Immature natural killer cell (primary cell): ENCODE measurements at places on chromosomes 4 and X.

- H3K4me3 ChIP-seq, result no peak overlapping the region
- no peak overlapping the region for H3K27ac ChIP-seq
- H3K27me3 ChIP-seq, result peaks cover 4% of the 10 kb centered on the region
- no peak for DNase-seq
- H3K4me1 ChIP-seq, result no peaks in the 10 kb centered on the region
Measured at GRCh38 chr4:156976147-156976546, 4.5 kb upstream of the PDGFC start.

DNA sequence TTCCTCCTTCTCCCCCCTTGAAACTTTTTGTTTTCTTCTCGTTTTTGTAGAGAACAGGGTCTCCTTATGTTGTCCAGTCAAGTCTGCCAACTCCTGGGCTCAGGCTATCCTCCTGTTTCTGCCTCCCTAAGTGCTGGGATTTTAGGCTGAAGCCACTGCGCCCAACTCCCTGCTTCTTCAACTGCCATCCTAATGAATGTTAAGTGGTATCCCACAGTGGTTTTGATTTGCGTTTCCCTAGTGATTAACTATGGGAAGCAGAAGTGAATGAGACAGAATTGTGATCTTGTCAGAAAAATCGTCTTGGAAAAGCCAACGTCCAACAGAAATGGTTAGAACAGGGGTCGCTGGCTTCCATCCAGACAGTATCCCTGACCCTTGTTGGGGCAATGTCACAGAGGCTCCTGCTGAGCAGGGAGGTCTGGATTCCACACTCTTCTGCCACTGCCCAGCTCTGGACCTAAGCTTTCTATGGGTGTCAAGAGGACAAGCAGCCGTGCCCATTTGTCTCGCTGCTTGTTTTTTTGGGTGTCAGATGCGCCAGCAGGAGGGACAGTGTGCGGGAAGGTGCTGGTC is 869 bp upstream of the ADD1 start:
- peak overlapping the region; percentile 74 for H3K27ac ChIP-seq
- peaks cover 7% of the 10 kb centered on the region for H3K36me3 ChIP-seq

GRCh38 chr4:89992744-89993143 is 98.1 kb downstream of the MMRN1 start:
- H3K27me3 ChIP-seq, result no peaks in the 10 kb centered on the region
- no peak overlapping the region for H3K27ac ChIP-seq
- no peak for DNase-seq
- no peaks in the 10 kb centered on the region for H3K4me1 ChIP-seq
- no peak overlapping the region for H3K4me3 ChIP-seq
- no peaks in the 10 kb centered on the region for H3K36me3 ChIP-seq

GRCh38 chr4:2695346-2696060 is 60.6 kb downstream of the TNIP2 start:
- no peak overlapping the region for H3K27ac ChIP-seq
- peaks cover 21% of the 10 kb centered on the region for H3K36me3 ChIP-seq
- H3K27me3 ChIP-seq, result no peaks in the 10 kb centered on the region
- peaks cover 9% of the 10 kb centered on the region for H3K4me1 ChIP-seq
- DNase-seq, result no peak
- no peak overlapping the region for H3K4me3 ChIP-seq
